SJSA1 (cell line): ENCODE measurements at places on chromosomes 7 and 10. TPM values are rescaled to one million over a fixed set of nuclear protein-coding genes. Genes with fewer than 3 reads are reported as not detected.

Gene PGAM2
- 0.13 TPM in 1 of 2 replicates, not detected in the other for total RNA-seq

Gene CTAGE8
- not detected in 2 replicates for total RNA-seq

Gene NAT16
- not detected in 2 replicates for total RNA-seq

Gene PPP1R3A
- total RNA-seq = not detected in 2 replicates

GRCh38 chr7:37198041-37198905 lies 250.4 kb downstream of the ELMO1 start:
- no peak for DNase-seq
- no peak overlapping the region for H3K4me3 ChIP-seq
- no peaks in the 10 kb centered on the region for H3K4me1 ChIP-seq
- H3K27ac ChIP-seq = no peak overlapping the region

DNA sequence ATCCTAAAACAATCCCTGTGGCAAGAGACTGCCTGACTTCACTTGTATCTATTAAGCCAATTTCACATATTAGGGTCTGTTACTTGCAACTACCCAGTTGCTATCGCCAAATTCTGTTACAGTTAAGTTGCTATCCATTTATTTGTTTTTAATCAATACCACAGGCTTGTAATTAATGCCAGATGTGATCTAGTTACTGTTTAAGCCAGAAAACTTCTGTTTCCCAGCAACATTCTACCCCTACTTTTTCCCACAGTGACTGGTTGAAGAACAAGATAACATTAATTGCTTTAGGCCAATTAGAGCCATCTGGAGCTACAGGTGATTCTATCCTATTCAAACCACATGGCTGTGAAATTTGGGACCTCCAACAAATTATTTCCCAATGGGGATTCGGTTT lies 131.3 kb downstream of the ALOX5 start:
- 0 out of 2 replicates have a peak, but pooled peaks cover 2% of the 10 kb centered on the region for H3K27me3 ChIP-seq
- no peak overlapping the region for H3K4me3 ChIP-seq
- no peak for DNase-seq
- H3K27ac ChIP-seq = no peak overlapping the region

DNA sequence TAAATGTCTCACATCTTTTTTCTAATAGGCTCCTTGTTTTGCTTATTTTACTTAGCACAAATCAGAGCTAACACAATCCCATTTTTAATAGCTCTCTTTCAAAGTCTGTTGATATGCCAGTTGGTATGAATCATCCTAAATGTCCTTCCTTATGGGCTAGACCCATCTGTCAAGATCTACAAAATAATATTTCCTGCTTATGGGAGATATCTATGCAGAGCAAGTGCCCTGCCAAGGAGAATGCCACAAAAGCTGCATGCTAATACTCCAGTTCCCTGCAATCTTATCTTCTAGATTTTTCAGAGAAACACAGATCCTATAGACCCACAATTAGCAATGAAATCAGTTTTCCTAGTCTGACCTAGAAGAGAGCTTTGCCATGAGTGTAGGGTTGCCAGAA lies 230.8 kb upstream of the NPVF start:
- H3K27me3 ChIP-seq = no peaks in the 10 kb centered on the region; the same call in 1 of the 2 replicates
- H3K36me3 ChIP-seq = no peaks in the 10 kb centered on the region
- no peak overlapping the region for H3K27ac ChIP-seq
- H3K4me3 ChIP-seq = no peak overlapping the region
- no peaks in the 10 kb centered on the region for H3K4me1 ChIP-seq

DNA sequence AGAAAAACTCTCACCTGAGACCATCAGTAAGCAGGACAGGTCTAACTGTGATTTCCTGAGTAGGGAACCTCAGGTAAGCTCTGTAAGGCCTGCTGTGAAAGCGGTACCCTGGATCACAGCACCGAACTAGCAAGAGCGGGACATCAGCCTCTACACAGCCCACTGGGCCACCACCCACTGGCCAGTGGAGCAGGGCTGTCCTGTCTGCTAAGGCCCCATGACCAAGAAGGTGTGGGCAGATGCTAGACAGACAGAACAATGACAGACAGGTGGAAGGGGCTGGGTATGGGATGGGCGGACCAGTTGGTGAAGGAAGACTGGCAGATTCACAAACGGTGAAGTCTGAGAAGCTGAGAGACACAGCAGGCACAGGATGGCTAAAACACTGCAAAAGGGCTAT lies 79.4 kb upstream of the DDC start:
- no peak for DNase-seq
- H3K27ac ChIP-seq = no peak overlapping the region
- no peak overlapping the region for H3K4me3 ChIP-seq

DNA sequence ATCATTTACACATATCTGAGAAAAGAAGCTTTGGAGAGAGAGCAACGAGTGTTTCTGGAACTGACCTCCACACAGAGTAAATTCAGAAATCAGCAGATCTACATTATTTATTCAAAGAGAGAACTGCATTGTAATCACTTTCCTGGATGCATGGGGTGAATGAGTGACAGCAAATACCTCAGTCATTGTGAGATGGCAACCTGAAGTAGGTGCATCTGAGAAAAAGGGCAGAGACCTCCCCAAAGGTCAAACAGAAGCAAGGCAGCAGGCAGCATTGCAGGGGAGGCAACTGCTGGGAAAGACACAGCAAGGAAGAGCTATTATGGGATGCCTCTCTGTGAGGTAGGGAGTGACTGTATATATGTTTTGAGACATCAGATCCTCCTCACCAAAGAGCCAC lies 26.5 kb upstream of the SMIM30 start:
- no peak overlapping the region for H3K4me3 ChIP-seq
- no peaks in the 10 kb centered on the region for H3K36me3 ChIP-seq
- H3K27ac ChIP-seq = no peak overlapping the region
- H3K27me3 ChIP-seq = no peaks in the 10 kb centered on the region; the same call in 1 of the 2 replicates
- no peak for DNase-seq

- no peaks in the 10 kb centered on the region for H3K36me3 ChIP-seq
- no peak for DNase-seq
- no peaks in the 10 kb centered on the region for H3K27me3 ChIP-seq
- no peaks in the 10 kb centered on the region for H3K4me1 ChIP-seq
- no peak overlapping the region for H3K4me3 ChIP-seq
- H3K27ac ChIP-seq = no peak overlapping the region
Measured at GRCh38 chr10:82759050-82759449, 884.1 kb downstream of the NRG3 start.

DNA sequence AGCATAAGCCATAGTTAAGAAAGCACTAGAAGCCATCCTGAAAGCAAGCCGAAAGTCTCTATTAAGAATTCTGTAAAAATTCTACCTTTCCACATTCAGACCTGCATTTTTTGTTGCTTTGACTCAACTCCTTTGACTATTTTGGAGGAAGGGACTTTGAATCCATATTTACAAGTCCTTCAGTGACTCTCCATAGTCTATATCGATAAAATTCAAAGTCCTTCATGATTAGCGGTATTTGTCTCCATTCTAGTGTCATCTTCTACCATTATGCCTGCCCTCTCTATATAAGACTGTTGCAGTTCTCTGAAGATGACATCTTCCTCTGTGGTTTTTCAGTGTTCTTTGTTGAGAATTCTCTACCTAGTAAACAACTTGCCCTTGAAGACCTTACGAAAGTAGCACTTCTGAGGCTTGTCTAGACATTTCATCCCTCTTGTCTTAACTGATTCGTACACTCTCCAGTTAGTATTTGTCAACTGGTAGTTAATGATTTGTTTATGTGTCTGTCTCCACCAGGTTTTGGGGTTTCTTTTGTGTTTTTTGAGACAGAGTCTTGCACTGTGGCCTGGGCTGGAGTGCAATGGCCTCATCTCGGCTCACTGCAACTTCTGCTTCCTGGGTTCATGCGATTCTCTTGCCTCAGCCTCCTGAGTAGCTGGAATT lies 1.7 kb downstream of the CCSER2 start:
- DNase-seq = no peak
- no peaks in the 10 kb centered on the region for H3K27me3 ChIP-seq

DNA sequence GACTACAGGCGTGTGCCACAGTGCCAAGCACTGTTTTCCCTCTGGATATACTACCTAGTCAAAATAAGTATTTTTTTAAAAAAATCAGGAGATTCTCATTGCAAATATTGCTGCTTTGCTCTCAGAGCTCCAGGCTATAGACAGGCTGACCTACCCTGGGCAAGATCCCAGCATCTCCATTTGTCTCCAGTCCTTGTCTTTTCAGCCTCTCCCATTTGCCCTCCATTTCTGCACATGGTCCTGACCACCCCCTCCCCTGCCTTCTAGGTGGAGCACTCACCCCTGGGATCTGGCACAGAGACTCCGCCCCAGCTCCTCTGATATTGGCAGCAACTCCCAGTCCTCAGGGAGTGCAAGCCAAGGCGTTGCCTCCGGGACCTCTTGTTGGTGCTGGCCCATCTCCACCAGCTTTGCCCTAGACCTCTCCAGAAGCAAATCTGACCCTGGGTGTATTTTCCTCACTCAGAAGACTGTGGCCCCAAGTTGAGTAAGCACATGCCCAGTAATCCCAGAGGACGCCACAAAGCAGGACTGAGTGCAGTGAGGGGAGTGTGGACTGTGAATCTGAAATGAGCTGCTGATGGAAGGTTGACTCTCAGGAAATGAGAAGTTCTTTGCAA lies 120.6 kb downstream of the MTPAP start:
- no peak overlapping the region for H3K27ac ChIP-seq
- H3K27me3 ChIP-seq = no peaks in the 10 kb centered on the region
- peaks cover 6% of the 10 kb centered on the region for H3K4me1 ChIP-seq
- H3K36me3 ChIP-seq = no peaks in the 10 kb centered on the region
- DNase-seq = no peak

- no peak overlapping the region for H3K27ac ChIP-seq
- peak; percentile 12 for DNase-seq
- H3K4me1 ChIP-seq = peaks cover 9% of the 10 kb centered on the region
- H3K36me3 ChIP-seq = no peaks in the 10 kb centered on the region
- peaks cover 11% of the 10 kb centered on the region for H3K27me3 ChIP-seq
Measured at GRCh38 chr10:60732807-60733516, 45.3 kb upstream of the CDK1 start.

- peak; percentile 37 for DNase-seq
- H3K4me3 ChIP-seq = no peak overlapping the region
- H3K4me1 ChIP-seq = no peaks in the 10 kb centered on the region
- H3K27ac ChIP-seq = no peak overlapping the region
Measured at GRCh38 chr10:1399431-1400100, 337.8 kb downstream of the ADARB2 start.

DNA sequence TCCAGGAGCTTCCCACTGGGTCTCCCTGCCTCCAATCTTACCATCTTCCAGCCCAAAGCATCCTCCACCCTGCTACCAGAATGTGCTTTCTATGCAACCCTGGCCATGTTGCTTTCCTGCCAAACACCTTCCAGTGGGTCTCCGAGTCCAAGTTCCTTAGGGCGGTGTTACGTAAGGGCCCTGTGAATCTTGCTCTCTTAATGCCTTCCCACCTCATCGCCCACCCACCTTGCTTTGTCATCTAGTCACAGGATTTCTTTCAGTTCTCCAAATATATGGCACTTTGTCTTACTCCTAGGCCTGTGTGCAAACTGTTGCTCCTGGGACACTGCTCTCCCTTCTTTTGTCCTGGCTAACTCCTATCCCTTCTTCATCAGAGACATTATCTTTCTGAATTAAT lies 344.5 kb downstream of the RPS24 start:
- no peak overlapping the region for H3K4me3 ChIP-seq
- no peaks in the 10 kb centered on the region for H3K27me3 ChIP-seq
- no peaks in the 10 kb centered on the region for H3K36me3 ChIP-seq
- no peak overlapping the region for H3K27ac ChIP-seq

DNA sequence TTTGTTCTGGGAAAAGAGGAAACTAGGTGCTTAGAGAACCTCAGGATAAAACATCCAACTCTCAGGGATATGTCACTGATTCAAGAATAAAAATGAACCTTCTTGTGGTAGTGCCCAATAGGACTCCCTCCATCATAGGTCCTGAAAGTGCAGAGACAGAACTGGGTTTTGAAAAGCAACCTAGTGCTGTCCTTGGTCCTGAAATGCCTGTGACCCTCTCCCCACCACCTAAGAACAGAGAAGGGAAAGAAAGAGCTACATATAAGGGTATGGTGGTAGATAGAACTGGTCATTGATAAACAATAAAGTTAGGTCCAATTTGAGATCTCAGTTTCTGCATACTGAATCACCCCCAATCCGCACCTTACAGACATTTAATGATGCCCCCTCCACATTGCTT lies 953.3 kb downstream of the XPNPEP1 start:
- H3K4me1 ChIP-seq = no peaks in the 10 kb centered on the region
- no peaks in the 10 kb centered on the region for H3K27me3 ChIP-seq
- no peak overlapping the region for H3K4me3 ChIP-seq
- DNase-seq = no peak
- H3K27ac ChIP-seq = no peak overlapping the region
- no peaks in the 10 kb centered on the region for H3K36me3 ChIP-seq
